T-cell (primary cell): ENCODE measurements at places on chromosomes 5 and 9. TPM values are rescaled to one million over a fixed set of nuclear protein-coding genes. Genes with fewer than 3 reads are reported as not detected.

OCLN gene
- total RNA-seq, result 9.0 TPM

FAM151B gene
- 0.30 TPM for total RNA-seq

SNX18 gene
- 31.8 TPM for total RNA-seq

LCN6 gene
- not detected for total RNA-seq

RANBP17 gene
- total RNA-seq, result not detected

RNF183 gene
- total RNA-seq, result 0.73 TPM

TRAF1 gene
- 67.6 TPM for total RNA-seq

NLN gene
- 2.9 TPM for total RNA-seq

BBLN gene
- total RNA-seq, result 81.4 TPM

RARS1 gene
- 57.6 TPM for total RNA-seq

NR5A1 gene
- total RNA-seq, result 0.19 TPM

HAND1 gene
- not detected for total RNA-seq

SHLD3 gene
- total RNA-seq, result 6.1 TPM

PKD2L2 gene
- total RNA-seq, result not detected

SUSD3 gene
- total RNA-seq, result 39.6 TPM

SPTAN1 gene
- total RNA-seq, result 446 TPM

CD180 gene
- 0.38 TPM for total RNA-seq

CACNA1B gene
- 0.03 TPM for total RNA-seq

UBE2D2 gene
- 176 TPM for total RNA-seq

GALNT12 gene
- 9.5 TPM for total RNA-seq

ARL14EPL gene
- total RNA-seq, result not detected

CKMT2 gene
- total RNA-seq, result not detected

WNT8A gene
- total RNA-seq, result not detected

IRX2 gene
- 0.13 TPM for total RNA-seq

MAMDC2 gene
- total RNA-seq, result 0.12 TPM

DNM1 gene
- total RNA-seq, result 0.95 TPM

PCDHA11 gene
- not detected for total RNA-seq

PLAA gene
- 29.9 TPM for total RNA-seq

SLC6A3 gene
- total RNA-seq, result 0.22 TPM

TNC gene
- total RNA-seq, result not detected

CEP120 gene
- 48.3 TPM for total RNA-seq
